SHP77 (cell line): ENCODE measurements at places on chromosomes 1 and 21.

DNA sequence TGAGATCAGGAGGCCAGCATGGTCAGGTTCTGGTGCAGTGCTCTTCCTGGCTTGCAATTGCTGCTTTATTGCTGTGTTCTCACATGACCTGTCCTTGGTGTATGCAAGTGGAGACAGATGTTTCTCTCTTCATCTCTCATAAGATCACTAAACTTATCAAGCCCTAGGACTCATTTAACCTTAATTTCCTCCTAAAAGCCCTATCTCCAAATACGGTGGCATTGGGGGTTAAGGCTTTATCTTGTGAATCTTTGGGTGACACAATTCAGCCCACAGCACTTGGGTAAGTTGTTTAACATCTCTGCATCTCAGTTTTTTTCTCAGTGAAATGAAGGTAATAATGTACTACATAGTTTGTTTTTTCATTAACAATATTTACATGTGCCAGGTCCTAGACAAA is 152.4 kb downstream of the RWDD3 start:
- DNase-seq = no peak

GRCh38 chr1:74824497-74825107 is 91.7 kb downstream of the TYW3 start:
- DNase-seq = no peak

- DNase-seq = no peak
These were observed 24.5 kb upstream of the SLC26A9 start for GRCh38 chr1:205967554-205968335.

DNA sequence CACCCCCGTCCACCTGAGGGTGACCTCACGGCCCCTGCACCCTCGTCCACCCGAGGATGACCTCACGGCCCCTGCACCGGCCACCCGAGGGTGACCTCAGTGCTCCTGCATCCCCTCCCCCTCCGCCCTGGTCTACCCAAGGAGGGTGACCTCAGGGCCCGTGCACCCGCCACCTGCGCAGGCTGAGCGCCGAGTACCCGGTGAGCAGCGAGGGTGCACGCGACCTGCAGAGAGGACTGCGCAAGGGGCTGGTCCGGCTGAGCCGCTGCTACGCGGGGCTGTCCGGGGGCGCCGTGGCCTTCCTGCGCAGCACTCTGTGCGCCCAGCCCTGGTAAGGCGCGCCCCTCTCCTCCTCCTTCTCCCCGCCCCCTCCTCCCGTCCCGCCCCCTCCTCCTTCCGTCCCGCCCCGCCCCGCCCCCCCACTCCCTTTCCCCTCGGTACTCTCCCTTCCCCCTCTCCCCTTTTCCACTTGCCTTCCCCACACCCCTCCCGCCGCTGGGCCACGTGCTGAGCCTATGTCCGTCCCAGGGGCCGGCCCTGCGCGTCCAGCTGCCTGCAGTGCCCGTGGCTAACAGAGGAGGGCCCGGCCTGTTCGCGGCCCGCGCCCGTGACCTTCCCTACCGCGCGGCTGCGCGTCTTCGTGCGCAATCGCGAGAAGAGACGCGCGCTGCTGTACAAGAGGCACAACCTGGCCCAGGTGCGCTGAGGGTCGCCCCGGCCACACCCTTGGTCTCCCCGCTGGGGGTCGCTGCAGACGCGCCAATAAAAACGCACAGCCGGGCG is 28.4 kb downstream of the TRIM11 start:
- peak; percentile 45 for DNase-seq

DNA sequence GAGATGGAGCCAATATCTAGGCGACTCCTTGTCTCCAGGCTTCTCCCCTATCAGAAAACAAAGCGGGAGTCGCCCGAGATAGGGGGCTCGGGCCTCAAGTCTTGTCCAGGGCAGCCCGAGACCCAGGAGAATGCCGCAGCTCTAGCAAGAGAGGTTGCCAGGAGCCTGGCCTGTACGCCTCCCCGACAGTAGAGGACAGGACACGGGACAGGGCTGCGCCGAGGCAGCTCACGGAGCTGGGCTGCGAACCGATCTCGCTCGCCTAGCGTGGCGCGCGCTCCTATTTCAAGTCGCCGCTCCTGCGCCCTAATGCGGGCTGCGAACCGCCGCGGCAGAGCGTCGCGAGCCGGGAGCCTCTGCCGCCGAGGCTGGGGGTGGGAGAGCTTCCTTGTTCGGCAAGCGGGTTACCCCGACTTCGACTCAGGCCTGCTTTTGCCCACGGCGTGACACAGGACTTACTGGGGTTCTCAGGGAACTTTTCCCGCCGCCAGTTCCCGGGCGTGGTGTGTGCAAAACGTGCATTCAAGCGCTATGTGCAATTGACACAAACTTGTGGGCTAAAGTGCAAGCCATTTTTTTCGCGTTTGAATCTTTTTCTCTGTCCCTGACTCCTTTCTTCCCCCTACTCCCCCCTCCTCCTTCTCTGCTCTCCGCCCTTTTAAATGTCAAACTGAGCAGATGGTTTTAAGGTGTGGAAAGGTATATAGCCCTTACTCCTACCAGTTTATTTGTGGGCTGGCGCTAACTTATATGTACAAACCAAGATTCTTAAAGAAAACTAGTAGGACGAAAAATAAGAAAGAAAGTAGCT is 2.4 kb upstream of the PROX1 start:
- no peak for DNase-seq

GRCh38 chr1:246815693-246816270 is 91.6 kb downstream of the SCCPDH start:
- no peak for DNase-seq

DNA sequence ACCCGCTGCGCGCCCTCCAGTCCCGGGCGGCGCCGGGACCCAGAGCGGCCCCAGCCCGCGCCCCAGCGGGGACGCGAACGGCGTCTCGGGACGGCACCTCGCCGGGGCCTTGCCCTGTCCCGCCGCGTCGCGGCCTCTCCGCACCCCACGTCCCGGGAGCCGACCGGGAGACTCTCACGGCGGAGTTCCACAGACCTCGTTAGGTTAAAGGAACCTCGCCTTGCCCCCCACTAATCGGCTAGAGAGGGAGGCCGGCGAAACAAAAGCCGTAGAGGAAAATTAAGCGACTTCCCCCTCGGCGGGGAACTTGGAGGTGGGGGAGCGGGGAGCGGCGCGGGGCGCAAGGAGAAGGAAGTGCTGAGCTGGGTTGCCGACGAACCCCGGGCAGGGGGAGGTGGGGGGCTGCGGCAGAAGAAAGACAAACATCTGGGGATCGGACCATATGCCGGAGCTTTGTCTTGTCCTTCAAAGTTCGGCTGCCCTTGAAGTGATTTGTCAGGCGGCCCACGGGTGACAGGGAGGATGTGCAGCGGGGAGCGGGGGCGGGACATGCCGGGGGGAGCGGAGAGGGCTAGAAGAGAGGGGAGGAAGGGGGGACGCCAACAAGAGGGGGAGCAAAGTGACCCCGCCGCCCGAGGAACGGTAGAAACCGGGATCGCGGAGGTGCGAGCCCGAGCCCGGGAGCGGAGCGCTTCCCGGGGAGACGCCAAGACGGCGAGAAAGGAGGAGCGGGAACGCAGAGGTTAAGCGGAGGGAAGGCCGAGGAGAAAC is 120.0 kb upstream of the RRP15 start:
- DNase-seq = no peak

GRCh38 chr1:204480515-204480914 is 14.1 kb downstream of the PIK3C2B start:
- DNase-seq = no peak

- DNase-seq = no peak
These were observed 100.6 kb downstream of the SPAG17 start for GRCh38 chr1:118084400-118084799.

DNA sequence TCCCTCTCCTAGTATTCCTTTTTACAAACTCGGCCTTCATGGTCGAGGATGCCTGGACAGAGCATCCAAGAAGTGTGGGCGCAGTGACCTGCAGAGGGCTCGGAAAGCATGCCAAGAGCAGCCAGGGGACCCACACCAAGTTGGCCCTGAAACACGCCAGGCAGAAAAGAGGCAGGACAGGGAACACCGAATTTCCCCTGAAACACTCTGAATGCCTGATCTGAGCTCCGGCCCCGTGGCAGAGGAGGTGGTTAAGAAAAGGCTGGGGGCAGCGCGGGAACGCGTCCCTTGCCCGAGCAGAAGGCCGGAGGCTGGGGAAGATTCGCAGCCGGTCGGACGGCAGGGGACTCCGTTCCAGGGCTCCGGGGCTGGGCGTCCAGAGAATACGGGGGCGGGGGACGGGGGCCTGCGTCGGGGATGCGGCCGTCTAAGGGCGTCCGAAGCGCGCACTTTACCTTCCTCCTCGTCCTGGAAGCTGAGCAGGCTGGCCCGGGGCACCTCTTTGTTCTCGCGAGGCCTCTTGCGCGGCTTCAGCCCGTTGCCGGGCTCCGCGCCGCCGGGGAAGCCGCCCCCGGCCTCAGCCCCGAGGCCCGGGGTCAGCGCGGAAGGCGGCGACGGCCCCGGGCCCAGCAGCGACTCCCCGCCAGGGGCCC is 558 bp downstream of the PAXBP1 start:
- DNase-seq = peak; percentile 53

GRCh38 chr1:185319139-185319475 is 2.1 kb upstream of the IVNS1ABP start:
- no peak for DNase-seq

GRCh38 chr1:155126556-155127104 is 1.0 kb upstream of the EFNA1 start:
- peak; percentile 83 for DNase-seq

GRCh38 chr1:42484382-42484781 is 21.3 kb downstream of the CCDC30 start:
- DNase-seq = no peak

DNA sequence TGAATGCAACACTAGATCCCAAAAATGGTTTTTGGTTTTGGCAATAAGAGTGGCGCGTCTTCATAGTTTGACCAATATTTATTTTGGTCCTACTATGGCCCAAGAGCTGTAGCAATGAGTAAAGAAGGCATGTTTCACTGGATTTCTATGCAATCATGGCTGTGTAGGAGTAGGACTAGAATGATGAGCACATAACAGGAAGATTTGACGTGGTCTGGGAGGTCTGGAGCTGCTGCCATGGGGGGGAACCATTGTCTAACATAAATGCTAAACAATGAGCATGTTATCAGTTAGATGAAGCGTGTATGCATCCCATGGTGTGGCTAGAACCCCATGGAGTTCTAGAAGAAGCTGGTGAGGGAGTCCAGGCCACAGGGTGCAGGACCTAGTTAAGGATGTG is 38.3 kb downstream of the OLIG1 start:
- no peak for DNase-seq

DNA sequence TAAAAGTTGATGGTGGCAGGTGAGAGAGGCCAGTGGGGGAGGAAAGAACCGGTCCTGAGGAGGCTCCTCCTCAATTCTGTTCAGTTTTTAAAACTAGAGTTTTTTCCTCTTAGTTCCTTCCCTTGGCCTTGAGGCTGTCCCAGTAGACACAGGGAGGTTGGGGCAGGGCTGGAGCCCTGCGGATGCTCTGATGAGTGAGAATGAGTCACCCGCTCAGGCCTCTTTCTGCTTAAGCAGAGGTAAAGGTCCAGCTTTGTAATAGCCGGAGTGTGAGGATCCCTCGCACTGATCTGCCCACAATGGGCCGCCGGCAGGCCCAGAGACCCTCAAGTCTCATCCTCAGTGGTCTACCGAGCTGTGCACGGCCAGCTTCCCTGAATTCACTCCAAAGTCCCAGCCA is 49.6 kb upstream of the IRF2BP2 start:
- DNase-seq = no peak

DNA sequence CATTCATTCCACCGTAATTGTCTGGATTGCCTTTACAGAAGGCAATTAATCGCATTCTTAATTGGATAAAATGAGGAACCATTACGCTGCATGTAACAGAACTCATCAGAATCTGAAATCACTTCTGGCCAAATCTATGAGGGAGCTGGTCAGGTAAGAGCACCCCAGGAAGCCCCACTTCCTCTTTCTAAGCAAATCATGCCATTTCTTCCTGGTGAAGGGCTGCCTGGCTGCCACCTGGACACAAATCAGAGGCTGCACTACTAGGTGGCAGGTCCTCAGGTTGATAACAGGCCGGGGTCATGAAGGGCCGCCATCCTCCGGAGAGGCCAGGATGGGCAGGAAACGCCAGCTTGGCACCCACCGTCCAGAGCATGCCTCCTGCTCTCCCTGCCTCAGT is 73.7 kb downstream of the CAPZB start:
- no peak for DNase-seq

GRCh38 chr1:172697534-172698002 is 38.7 kb downstream of the FASLG start:
- no peak for DNase-seq

DNA sequence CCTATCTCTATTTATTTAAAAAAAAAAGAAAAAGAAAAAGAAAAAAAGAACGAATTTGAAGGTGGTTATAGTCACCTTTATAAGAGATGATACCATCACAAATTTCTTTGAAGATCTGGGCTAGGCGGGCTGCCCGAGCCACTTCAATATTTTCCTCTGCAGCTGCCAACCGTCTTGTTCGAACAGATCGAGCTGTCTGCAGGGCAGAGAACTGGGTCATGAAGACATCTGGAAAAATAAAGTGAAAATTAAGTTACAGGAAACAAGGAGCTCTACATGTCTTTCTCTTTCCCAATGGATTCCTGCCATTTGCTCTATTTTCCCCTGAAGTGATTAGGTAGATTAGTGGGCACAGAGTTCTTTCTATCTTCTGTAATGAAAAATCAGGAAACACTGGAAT is 31.9 kb downstream of the RUSC1 start:
- DNase-seq = no peak

DNA sequence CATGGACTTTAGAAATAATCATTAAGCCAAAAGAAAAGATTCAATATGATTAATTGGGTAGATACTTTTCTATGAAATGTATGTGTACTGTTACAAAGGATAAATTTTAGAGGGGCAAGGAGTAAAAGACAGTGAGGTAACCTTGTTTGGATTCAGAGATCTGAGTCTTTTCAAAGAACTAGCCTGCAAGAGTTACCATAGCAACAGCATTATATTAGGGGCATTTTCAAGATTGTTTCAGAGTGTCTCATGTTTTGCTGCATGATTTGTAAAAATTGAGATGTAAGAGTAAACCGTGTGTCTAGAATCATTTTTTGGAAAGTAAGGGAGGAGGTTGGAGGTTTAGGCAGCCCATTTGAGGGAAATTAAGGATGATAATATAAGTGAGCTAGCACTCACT is 70.6 kb upstream of the KIAA1614 start:
- no peak for DNase-seq

DNA sequence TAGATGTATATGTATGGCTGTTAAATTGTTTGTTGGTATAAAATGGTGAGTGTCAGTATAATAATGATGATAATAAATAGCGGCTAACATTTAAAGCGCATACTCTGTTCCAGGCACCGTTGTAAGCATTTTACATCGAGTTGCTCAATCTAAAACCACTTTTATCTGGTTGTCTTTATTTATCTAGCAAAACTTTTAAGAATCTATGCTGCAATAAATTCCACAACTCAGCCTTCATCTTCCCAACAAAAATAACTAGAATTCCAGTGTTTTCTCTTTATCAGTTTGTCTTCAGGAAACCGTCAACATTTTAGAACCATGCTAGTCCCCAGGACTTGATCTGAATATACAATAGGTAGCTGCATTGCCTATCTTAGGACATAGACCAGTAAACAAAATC is 19.3 kb upstream of the SLC16A1 start:
- no peak for DNase-seq

DNA sequence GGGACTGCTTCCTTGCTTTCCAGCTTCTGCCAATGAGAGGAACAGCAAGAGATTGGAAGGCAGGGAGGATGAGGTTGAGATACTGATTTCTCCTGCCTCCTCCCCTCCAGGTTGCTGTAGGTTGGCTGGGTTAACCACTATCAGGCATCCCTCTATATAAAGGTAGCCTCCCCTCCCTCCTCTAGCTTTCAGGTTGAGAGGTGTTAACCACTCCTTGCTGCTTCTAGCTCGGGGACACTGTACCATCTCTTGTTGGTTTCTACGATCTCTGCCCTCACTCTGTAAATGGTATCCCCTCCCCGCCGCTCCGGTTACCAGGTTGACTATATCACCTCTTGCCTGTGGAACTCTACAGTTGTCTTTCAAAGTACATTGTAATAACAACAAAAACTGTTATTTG is 16.7 kb downstream of the LPAR3 start:
- no peak for DNase-seq
